HCT116 (cell line): ENCODE measurements at places on chromosomes 1 and 21. TPM values are rescaled to one million over a fixed set of nuclear protein-coding genes. Genes with fewer than 3 reads are reported as not detected.

Gene TNFRSF8
- 0.17 TPM for total RNA-seq

Gene ERICH3
- total RNA-seq = not detected

Gene GNG12
- total RNA-seq = 49.6 TPM

Gene ZNF691
- total RNA-seq = 11.1 TPM

Gene CD52
- 2.0 TPM for total RNA-seq

Gene CRYBG2
- 10.5 TPM for total RNA-seq

Gene OR2T27
- total RNA-seq = not detected
